CD4-positive, alpha-beta T cell (primary cell): ENCODE measurements at places on chromosomes 4 and X.
A peak's percentile ranks its signal among the peaks of the same experiment; 100 is the strongest.

GRCh38 chrX:115522952-115523351 lies 38.0 kb upstream of the PLS3 start:
- DNase-seq: no peak

DNA sequence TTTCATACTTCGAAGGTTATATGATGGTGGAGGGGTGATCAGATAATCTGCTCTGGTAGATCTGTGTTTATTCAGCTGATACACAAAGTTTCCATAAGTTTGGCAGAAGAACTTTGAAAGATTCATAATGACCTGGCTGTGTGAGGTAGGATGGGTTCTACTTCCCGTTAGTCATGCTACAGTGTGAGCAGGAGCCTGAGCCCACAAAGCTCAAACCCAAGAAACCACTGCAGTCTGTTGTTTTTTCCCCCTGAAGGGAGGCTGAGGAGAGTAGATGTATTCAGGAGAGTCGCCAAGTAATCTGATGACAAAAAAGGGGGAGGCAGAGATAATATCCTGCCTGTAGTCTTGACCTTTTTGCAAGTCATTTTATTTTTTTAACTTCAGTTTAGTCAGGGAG lies 52.8 kb upstream of the PPP3CA start:
- no peak for DNase-seq

DNA sequence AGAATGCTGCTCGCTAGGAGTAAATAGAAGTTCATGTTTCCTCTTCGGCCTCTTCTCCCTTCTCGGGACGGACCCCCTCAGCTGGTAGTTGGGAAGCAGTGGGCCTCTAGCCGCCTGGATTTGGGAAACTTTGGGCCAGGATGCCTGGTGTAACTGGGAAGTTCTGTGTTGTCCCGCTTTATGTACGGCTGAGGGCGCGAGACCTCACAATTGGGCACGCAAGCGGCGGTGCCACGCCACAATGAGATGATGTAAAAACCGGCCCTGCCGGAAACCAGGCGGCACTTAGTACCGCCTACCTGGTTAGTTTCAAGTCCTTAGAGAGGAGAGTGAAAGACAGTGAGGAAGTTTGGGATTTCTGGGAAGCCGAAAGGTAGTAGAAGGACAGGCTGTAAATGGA lies at the start of gene CT83:
CT83 (minus strand) TSS at position 155 of the 400 bp plus-strand sequence; CDS start at position 35, 120 bp downstream.
- no peak for DNase-seq

DNA sequence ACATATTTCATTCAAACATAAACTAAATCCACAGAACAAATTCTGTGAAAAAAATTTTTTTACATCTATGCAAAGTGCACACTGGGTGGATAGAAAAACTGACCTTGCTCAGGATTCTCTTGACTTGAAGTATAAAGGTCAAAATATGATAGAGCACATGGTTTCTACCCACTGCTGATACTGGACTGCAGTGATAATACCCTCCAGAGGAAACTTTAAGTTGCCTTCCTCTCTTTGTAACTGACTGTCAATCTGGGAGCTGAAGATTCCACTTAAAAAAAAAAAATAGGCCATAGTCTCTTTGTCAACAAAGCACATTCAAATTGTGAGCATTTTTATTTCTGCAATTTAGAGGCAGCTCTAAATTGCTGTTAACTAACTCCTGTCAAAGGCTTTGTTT lies 3.2 kb upstream of the AMMECR1 start:
- DNase-seq: no peak

GRCh38 chr4:1614854-1615595 lies 69.1 kb downstream of the FAM53A start:
- DNase-seq: no peak

GRCh38 chrX:14064626-14065432 lies 35.1 kb upstream of the GEMIN8 start:
- no peak for DNase-seq

- DNase-seq: no peak
Measured at GRCh38 chr4:10656988-10657387, 27.6 kb downstream of the CLNK start.

GRCh38 chr4:43496188-43496587 lies 603.7 kb downstream of the GRXCR1 start:
- DNase-seq: no peak

GRCh38 chrX:12241026-12241425 lies 102.8 kb downstream of the FRMPD4 start:
- no peak for DNase-seq

DNA sequence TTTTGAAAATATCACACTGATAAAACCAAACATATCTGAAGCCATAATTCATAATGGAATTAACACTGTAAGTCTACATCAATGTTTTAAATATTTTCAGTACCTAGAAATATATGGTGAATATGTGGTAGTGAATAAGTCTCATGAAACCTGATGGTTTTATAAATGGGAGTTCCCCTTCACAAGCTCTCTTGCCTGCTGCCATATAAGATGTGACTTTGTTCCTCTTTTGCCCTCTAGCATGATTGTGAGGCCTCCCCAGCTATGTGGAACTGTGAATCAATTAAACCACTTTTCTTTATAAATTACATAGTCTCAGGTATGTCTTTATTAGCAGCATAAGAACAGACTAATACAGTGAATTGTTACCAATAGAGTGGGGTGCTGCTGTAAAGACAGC lies 536.8 kb upstream of the GALNT7 start:
- no peak for DNase-seq

DNA sequence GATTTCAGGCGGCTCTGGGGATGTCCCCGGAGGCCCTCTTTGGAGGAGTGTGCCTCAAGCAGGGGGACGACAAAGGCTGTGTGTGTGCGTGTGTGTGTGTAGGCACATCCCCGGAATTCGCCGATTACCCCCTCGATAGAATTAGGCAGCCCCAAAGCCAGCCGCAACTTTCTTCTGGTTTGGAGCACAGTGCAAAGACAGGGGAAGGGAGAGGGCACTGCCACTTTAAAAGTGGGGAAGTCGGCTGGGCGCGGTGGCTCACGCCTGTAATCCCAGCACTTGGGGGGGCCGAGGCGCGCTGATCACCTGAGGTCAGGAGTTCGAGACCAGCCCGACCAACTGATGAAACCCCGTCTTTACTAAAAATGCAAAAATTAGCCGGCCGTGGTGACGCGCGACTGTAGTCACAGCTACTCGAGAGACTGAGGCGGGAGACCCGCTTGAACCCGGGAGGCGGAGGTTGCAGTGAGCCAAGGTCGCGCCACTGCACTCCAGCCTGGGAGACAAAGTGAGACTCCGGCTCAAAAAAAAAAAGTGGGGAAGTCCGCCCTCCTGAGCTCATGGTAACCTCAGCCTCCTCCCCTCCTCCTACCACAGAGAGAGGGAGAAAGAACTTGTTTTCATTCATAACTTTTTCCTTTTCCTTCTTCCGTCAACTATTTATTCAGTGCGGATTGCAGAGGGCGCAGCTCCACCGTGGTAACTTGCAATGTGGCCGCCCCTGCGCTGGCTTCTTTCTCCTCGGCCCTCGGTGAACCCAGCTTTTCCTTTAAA lies 2.4 kb downstream of the SPRY1 start:
- DNase-seq: peak; percentile 8

DNA sequence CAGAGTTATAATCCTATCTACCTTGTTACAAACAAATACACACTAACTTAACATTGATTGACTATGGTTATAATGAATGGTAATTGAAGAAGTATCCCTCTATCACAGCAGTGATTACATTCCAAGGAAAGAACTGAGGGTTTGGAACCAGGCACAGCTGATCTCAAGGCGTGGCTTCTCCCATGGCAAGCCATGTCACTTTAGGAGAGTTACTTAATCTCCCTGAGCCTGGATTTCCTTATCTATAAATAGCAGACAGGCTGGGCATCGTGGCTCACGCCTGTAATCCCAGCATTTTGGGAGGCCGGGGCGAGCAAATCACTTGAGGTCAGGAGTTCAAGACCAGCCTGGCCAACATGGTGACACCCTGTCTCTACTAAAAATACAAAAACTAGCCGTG lies 25.6 kb downstream of the SORBS2 start:
- no peak for DNase-seq

- no peak for DNase-seq
Measured at GRCh38 chr4:102355748-102356147, 10.5 kb upstream of the SLC39A8 start.

GRCh38 chr4:2363951-2364653 lies 54.3 kb downstream of the ZFYVE28 start:
- DNase-seq: no peak

DNA sequence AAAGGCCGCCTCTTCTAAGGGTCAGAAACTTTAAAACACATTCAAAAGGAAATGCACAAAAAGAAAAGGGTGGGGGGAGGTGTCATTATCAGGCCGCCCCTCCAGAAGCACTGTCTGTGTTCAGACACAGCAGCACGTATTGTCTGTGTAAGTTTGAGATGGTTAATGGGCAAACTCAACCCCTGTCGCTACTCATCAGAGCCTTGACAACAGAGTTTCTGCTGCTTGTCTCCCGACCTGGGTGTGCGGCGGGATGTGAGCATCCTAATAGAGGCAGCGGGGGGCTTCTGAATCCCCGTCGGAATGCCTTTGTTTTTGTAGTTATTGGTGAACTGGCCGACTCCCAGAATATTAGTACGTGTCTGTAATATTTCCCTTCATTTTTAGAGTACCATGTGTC lies 158.9 kb downstream of the DCTD start:
- no peak for DNase-seq

- no peak for DNase-seq
Measured at GRCh38 chr4:114924311-114924710, 189.1 kb downstream of the NDST4 start.

DNA sequence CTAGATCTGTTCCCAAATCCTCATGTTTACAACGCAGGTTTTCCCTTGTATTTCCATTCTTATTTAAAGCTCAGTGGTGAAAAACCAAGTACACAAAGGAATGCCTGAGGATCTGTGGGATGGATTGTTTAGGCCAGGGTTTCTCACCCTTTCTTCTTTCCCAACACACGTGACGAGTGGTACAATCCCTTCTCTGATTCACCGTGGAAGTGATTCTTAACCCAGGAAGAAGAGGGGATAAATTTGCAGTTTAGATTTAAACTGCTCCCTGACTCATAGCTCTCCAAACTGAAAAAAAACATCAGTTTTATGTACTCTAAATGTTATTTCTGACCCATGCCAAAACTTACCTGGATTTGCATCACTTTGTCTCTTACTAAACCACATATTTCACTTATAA lies 17.0 kb downstream of the PAQR3 start:
- DNase-seq: no peak

- DNase-seq: no peak
Measured at GRCh38 chrX:10350221-10350620, 193.4 kb downstream of the CLCN4 start.

GRCh38 chrX:153728095-153728494 lies 3.4 kb downstream of the ABCD1 start:
- DNase-seq: no peak

DNA sequence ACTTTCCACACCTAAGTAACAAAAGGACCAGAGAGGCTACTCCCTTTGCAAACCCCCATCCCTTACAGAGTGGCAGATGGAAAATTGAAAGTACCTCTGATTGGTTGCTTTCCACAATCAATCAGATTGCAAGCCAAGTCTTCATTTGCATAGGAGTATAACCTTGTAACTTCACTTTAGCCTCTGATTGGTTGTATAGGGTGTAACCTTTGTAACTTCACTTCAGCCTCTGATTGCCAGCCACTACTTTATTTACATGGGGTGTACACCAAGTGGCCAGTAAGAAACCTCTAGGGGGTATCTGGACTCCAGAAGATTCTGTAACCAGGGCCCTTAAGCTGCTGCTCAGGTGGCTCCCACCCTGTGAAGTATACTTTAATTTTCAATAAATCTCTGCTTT lies 48.6 kb downstream of the GPC4 start:
- no peak for DNase-seq
